Fibroblast of skin of right biceps (primary cell): ENCODE measurements at places on chromosomes 5 and 9.

DNA sequence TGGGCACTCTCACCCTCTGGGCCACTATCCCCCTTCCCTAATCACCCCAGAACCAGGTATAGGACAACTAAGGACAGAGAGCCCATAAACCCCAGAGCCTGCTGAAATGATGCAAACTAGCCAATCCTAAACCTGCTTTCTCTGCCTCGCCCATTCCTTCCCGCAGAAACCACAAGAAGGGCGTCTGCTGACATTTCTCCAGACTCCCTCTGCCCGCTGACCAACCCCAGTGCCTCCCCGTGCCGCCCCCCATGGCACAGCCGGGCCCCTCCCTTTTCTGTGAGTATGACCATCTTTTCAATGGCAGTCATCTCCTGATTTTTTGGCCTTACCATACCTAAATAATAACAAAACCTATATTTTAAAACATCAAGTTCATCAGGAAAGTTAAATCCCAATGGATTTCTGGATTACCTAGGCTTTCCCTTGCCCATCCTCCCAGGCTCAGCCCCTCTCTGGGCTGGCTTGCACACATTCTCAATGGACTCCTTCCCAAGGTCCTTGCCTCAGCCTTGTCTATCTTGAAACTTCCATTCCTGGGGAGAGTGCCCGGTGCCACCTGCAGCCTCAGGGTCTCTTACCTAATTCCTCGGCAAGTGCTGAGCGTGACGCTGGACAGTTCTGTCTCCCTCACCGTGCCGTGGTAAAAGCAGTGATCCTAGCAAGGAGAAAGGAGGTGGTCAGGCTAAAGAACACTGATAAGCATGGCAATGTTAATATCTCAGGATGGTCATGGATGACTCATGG, 45.2 kb downstream of the ADAM19 start:
- DNase-seq, result no peak

GRCh38 chr5:166058660-166059059, 2232.8 kb upstream of the WWC1 start:
- no peak for DNase-seq

- DNase-seq, result no peak
These were observed 179.6 kb upstream of the PUM3 start for GRCh38 chr9:3023449-3023848.

GRCh38 chr5:69305512-69305911, 27.1 kb downstream of the CCDC125 start:
- no peak for DNase-seq

DNA sequence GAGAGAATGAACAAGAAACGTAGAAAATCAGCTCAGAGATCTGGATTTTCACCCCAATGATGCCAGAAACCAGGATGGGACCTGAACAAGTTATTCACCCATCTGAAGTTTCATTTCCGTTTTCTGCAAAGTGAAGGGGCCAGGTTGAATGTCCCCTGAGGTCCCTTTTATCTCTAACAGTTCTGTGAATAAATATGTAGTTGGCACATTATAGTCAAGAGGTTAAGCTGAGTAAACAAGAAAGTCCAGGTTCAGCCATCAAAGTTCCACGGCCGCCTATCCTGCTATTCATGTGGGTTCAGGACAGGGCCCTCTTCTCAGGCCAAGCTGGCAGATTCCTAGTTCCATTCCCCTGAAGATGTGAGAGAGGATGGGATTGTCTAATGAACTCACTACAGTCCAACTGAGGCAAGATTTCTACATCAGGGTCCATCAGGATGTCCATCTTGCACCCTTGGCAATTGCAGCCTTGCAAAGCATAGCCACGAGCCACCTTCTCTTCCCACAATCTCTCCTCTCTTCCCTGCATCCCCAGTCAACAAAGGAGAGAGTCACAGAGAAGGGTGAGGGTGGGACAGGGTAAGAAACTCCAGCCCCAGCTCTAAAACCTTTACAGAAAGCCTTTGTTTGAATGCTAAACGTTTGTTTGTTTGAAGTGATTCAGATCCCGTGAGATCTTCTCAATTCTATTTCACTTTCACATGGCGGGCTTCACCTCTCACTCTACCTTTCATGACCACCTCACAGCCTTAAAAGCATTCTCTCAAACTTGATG, 311.0 kb downstream of the SLIT3 start:
- DNase-seq, result no peak

DNA sequence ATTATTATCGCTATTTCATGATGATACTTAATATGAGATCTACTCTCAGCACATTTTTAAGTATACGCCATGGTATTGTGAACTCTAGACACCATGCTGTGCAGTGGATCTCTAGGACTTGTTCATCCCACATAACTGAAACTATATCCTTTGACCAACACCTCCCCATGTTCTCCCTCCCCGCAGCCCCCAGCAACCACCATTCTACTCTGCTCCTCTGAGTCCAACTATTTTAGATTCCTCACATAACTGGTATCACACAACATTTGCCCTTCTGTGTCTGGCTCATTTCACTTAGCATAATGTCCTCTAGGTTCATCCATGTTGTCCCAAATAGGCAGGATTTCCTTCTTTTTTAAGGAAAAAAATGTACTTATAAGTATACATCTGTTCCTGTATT, 6.6 kb upstream of the TBC1D2 start:
- no peak for DNase-seq

- DNase-seq, result peak; percentile 25
These were observed 17.3 kb upstream of the EXOC3 start for GRCh38 chr5:425714-426113.

DNA sequence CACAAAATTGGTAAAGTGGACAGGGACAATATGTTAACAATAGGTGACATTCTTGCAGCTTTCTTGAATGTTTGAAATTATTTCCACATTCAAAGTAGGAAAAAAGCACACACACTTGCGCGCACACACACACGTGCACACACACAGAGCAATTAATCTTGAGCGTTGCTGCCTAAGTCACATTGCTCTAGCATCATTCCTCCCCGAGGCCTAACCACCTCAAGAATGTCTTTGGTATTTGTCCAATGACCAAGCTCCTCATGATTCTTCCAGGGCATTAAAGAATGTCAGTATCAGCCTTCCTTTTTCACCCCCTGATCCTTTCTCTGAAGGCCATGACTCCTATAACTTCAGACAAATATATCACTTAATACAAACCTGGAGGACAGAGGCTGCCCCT, 198.1 kb downstream of the NPR3 start:
- DNase-seq, result peak; percentile 86

- DNase-seq, result no peak
These were observed 4.5 kb downstream of the GSN start for GRCh38 chr9:121272401-121272948.

- DNase-seq, result peak; percentile 95
These were observed 25.4 kb upstream of the ZSWIM6 start for GRCh38 chr5:61306531-61307131.

DNA sequence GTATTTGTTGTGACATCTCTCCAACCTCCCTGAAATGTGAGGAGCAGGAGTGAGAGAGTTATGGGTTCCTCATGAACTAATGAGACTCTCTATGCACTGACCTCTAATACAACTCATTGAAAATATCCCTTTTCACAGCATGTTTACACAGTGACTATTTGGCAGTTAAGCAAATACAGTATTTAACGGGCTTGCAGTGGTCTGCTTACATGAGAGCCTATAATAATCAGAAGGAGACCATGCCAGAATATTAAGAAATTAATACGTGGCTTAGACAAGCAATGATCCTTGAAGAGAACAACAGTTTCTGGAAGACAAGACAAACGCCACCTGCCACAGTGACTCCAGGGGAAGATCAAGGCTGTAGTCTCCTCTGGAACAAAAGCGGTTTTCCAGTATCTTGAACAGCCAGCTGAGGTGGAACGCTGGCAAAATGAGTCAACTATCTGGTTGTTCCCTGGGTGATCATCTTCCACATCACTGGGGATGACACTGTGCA, 424.5 kb downstream of the DMAC1 start:
- DNase-seq, result no peak

- no peak for DNase-seq
These were observed 41.7 kb upstream of the RPS23 start for GRCh38 chr5:82319651-82320376.

GRCh38 chr5:83475391-83475863, 3.9 kb downstream of the VCAN start:
- peak; percentile 94 for DNase-seq

DNA sequence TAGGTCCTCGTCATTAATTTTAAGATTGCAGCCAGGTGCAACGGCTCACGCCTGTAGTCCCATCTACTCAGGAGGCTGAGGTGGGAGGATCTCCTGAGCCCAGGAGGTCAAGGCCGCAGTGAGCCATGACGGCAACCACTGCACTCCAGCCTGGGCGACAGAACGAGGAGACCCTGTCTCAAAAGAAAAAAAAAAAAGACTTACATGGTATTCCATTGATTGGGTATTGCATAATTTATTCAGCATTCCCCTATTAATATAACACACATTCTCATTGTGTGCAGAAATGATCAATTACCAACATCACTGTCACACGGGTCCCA, 62.9 kb downstream of the DUSP1 start:
- no peak for DNase-seq

DNA sequence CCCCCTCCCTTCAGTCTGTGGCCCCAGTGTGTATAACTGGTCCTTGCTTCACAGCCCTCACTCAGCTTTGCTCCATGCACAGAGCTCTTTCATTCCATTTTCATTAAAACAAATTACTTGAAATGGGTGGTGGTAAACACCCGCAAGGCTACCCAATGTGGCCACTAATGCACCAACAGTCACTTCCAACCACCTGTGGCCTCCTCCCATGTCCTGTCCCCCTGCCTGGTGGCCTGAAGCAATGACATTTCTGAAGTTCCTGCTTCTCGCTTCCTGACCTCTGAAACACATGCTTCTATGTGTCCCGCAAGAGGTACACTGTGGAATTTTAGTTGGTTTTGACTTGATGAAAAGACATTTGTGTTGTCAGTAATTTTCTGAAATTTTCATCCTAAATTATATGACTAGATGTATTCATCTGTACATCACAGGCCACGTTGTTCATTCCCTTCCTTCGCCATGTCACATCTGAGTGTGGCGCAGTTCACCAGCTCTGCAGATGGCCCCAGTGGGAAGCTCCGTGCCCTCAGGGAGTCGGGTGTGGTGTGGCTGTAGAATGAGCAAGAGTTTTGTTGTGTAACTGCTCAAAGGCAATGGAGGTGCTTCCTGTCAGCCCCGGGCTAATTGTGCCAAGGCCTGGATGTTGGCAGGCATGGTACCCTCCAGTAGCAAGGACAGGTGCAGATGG, 9.6 kb downstream of the ROPN1L start:
- no peak for DNase-seq
